ENCODE measurements at places on chromosomes 16 and 17.

GRCh38 chr17:33664116-33664840, 371.2 kb upstream of the ASIC2 start:
- no peak for DNase-seq

DNA sequence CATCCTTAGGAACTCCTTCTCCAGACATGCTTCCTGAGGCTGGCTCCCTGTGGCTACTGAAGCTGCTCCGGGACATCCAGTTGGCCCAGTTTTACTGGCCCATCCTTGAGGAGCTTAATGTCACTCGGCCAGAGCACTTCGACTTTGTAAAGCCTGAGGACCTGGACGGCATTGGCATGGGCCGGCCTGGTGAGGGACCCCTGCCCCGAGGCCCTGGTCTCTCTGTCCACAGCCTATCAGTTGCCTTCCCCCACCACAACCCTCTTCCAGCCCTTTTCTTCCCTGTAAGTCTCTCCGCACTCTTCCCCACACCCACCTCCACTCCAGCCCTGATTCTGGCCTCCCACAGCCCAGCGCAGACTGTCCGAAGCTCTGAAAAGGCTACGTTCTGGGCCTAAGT, 2.0 kb downstream of the TNK1 start:
- DNase-seq = no peak

GRCh38 chr17:14016858-14017257, 52.4 kb upstream of the COX10 start:
- no peak for DNase-seq

- no peak for DNase-seq
Measured at GRCh38 chr16:47851146-47851545, 304.6 kb downstream of the ABCC12 start.

GRCh38 chr16:6146874-6147425, 1049.4 kb upstream of the EEF2KMT start:
- DNase-seq = no peak

GRCh38 chr17:18961634-18962493, 9.9 kb downstream of the SLC5A10 start:
- no peak for DNase-seq

DNA sequence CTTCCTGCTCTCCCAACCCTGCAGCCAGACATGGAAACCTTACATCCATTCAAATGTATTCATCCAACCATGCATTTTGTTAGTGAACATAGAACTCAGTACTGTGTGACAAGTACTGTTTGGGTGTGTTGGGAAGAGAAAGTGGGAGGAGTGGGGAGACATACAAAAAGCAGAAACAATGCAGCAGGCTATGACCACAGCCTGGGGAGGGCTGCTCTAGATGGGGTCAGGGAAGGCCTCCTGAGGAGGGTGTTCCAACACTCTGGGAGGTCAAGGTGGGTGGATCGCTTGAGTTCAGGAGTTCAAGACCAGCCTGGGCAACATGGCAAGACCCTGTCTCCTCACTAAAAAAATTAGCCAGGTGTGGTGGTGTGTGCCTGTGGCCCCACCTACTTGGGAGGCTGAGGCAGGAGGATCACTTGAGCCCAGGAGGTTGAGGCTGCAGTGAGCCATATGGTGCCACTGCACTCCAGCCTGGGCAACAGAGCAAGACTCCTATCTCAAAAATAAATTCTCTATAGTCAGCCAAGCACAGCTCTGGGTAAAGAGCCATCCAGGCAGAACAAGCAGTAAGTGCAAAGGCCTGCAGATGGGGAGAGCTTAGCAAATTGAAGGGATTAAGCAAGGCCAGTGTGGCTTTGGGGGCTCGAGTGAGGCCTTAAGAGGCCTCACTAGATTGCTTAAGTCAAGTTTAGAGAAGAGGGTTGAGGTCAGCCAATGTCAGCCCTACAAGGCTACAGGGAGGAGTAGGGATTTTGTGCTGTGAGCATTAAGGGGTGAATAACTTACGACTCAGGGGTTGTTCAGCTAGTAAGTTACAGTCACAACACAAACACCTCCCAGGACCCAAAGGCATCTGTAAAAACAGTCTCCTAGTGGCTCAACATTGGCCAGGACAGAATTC, 5.5 kb downstream of the SLC13A2 start:
- DNase-seq = no peak

GRCh38 chr16:90016339-90016950, 2.8 kb downstream of the DBNDD1 start:
- no peak for DNase-seq

DNA sequence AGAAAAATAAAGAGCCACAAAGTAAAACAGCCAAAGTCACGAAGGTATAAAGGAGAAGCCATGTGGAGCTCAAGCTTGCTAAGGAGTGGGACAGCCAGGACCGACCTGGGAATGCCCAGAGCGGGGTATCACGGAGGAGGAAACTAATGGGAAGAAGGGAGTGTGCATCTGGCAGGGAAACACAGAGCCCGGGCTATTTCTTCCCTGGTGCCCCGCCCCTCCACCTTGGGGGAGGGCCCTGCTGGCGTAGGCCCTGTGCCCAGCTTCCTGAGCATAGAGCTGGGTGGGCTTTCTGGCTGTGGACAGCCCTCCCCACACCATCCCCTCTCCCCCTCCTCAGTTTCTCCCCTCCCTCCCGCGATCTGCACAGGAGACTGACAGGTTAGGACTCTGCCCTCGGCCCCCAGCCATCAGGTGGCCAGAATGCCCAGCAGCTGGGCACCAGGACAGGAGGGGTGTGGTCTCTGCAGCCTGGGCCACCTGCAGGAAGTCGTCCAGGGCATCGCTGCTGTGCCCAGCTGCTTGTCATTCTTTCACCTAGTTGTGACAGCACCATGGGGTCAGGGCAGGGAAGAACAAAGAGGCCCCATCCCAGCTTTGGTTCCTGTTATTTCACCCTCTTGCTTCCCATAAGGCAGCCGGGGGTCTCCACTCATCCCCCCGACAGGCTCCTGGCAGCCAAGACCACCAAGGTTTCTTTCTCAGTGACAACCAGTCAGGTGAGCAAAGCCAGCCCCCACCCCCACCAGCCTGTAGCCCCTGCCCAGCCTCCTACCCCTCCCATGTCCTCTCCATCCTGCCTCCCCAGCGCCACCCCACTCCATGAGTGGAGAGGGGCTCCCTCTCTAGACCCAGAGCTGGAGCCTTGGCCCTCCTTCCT, 7.1 kb upstream of the DCAF7 start:
- no peak for DNase-seq

DNA sequence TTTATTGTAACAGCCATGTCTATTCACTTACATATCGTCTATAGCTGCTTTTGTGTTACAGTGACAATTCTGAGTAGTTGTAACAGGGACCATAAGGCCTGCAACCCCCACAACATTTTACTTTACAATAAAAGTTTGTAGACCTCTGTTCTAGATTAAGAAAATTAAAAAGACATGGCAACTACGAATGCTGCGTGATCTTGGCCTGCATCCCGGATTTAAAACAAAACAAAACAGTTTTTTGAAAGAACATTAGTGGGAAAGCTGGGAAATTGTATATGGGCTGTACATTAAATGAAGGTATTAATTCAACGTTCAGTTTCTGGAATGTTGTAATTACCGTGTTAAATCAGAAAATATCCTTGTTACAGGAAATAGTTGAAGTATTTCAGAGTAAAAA, 64.1 kb downstream of the RMI2 start:
- no peak for DNase-seq

DNA sequence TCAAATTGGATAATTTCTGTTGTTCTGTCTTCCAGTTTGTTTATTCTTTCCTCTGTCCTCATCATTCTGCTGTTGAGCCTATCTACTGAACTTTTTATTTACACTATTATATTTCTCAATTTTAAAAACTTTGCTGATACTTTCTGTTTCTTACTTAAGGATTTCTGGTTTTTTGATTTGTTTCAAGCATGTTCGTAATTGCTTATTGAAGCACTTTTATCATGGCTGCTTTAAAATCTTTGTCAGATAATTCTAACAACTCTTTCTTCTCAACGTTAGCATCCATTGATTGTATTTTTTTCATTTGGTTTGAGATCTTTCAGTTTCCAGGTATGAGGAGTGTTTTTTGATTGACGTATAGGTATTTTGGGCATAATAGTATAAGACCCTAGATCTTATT, 116.9 kb downstream of the PHKB start:
- DNase-seq = no peak

DNA sequence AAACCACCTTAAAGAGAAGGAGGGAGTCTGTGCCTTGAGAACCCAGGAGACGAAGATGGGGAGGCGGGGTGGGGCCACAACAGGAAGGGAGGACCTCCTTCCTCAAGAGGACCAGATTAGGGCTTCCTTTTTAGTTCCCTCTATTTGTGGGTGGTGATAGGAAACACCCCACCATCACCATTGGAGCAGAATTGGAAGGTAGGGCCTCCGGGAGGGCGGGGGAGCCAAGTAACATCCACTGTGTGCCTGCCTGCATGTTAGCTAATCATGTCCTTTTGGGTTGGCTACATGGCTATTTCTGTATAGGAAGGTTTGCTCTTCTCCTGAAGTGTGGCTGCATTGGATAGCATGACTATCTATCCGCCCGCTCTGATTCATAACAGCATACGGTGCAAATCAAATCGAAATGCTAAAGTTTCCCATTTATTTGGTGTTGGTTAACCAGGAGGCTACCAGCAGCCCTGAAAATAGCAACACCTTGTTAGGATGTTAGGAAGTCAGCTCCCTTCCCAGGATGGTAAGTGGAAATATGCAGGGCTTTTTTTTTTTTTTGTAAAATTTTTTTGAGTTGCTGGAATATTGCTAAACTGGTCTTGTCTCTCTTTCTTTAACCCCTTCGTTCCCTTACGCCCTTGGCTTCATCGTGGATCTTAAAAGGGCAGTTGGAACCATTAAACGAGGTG, 4.2 kb downstream of the SYT17 start:
- no peak for DNase-seq

DNA sequence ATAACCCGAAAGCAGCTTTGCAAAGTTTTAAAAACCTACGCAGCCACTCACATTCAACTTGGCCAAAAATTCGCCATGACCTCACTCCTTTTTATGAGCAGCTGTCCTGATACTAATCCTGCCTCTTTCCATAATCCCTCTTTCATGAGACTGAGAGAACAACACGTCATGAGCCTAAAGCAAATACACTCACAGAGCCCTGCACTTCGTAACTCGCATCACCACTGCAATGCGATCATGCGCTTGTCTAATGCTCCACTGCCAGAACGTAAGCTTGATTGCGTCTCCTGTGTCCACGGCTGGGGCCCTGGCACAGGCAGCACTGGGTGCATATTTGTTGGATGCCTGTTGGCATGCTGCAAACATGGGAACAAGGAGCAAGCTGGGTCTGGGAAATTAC, 36.2 kb downstream of the CDRT4 start:
- no peak for DNase-seq

DNA sequence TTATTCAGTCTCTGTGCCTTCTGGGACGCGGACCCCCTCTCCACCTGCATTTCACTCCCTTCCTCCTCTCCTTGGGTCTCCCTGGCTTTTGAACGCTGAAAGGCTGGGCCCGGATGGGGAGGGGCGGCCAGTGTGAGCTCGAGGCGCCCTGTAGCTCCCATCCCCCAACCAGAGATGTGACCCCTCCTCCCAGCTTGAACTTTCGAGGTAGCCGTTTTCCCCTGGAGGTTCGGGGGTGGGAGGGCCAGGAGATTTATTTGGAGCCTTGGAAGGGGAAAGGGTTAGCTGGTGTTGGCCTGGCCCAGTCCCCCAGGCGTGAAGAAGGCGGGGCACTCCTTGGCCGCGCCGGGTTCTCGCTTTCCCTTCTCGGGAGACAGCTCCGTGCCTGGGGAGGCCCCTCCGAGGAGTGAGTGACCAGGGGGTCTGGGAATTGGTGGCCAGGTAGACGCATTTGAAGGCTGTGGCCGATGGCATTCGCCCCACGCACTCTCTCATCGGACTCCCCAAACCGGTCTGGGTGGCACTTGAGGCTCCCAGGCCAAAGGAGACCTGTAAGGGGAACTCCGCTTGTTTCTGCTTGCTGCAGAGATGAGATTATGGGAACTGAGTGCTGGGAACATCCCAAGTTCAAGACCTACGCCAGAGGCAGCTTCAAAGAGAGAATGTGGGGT, 942 bp downstream of the LDAF1 start:
- no peak for DNase-seq

GRCh38 chr16:69073181-69073702, 32.2 kb upstream of the HAS3 start:
- no peak for DNase-seq

DNA sequence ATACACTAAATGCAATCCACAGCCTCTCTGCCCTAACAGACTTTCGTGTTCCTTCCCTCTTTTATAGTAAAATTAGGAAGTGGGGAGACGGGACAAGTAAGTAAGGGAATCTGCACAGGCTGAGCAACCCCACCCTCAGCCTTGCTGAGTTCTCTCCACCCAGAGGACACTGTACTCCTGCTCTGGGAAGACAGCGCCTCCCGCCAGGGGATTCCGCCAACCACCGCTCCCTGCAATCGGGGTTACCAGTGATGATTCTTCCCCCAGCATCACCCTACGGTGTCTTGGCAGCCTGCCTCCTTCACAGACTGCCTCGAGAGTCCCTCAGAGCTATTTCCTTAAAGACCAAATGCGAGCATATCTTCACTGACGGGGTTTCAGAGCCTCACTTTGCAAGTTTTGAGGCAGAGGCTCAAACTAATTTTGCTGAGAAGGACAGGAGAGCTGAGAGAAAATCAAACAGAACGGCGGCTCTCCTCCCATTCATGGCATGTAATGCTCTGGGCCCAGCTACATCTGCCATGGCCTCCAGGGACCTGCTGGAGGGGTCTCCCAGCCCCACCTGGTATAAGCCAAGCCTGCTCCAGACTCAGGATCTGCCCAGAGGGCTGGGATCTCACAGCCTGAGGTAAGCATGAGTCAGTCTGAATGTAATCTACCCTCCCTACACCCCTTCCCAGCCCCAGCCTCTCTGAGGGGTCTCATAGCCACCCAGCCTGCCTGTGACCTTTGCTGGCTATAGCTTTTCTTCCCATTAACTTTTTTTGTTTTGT, 22.7 kb upstream of the ASGR2 start:
- no peak for DNase-seq

GRCh38 chr17:50331085-50331791, 14.7 kb upstream of the XYLT2 start:
- no peak for DNase-seq

- DNase-seq = no peak
Measured at GRCh38 chr17:73347351-73347750, 35.5 kb upstream of the CDC42EP4 start.

- no peak for DNase-seq
Measured at GRCh38 chr17:42833767-42834422, 698 bp downstream of the PSME3 start.

DNA sequence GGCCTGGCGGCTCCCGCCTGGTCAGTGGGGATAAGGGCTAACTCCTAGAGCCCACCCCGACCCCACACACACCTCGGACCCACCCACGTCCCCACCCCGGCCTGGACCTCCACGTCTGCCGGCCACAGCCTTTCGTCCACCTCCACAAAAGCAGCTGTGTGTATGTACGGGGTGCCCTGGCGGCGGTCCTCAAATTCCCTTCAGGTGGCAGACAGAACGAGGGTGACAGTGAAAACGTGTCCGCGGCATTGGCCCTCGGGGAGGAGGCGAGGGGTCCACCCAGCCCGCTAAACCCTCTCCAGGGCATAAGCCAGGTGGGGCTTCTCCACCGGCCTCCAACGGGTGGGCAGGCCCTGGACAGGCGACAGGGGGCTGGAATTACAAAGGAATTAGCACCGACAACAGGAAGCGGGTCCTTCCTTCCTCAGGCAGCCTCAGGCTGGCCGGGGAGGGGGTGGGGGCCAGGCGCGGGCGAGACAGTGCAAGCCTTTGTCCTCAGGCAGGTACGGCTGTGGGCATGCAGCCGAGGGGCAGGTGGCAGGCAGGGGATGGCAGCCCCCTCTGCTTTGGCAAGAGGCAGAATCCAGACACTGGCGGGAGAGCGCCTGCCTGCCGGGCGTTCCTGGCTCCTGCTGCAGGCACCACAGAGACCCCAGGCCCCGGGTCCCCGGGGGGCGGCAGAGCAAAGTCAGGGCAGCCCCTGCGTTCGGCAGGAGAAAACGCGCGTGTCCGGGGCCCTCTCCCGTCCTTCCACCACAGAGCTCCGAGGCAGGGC, 12.3 kb upstream of the PITPNA start:
- DNase-seq = no peak

Data from stimulated activated CD8-positive, alpha-beta memory T cell treated with anti-CD3 and anti-CD28 coated beads, Interleukin-15, amount 100 ng/mL, for 4 hours (primary cell).